Esophagus squamous epithelium (tissue), 5 donors: ENCODE measurements at places on chromosomes 5 and 9.

GRCh38 chr5:142296914-142297417 is 27.9 kb downstream of the SPRY4 start:
- no peak for DNase-seq

DNA sequence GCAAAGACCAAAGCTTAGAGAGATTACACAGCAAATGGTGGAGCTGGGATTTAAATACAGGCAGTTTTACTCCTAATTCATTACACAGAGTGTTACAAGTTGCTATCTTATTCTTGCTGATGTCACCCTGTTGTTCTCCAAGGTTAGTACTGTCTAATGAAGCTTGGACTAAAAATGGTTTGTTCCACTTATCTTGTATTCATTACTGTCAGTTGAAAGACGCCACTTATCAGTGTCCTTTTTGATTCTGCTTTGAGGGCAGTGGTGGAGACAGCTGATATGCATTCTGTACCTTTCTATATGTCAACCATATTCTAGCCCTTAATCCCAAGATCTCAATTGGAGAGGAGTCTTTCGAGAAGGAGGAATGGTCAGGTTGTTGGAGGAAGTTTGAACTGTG is 14.0 kb upstream of the DENND4C start:
- no peak for DNase-seq

DNA sequence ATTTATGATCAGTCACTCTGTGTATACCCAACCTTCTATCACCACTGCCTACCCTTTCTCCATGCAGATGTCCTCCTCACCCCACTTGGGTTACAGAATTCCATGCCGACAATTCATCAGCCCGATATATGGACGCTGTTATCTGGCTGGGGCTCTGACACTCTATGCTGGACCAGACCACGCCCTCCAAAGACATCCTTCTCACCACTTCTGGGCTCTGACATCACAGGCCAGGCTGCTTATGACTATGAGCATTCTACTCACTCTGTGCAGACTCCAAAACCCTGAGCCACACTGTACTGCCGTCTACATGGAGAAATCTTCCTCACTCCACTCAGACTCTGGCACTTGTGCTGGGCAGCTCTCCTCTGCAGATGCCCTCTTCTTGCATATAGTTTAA is 7.6 kb upstream of the AK3 start:
- no peak for DNase-seq

- DNase-seq = no peak
These were observed 133.9 kb downstream of the MAN2A1 start for GRCh38 chr5:109823597-109823996.

- no peak for DNase-seq
These were observed 1712.5 kb upstream of the C9orf72 start for GRCh38 chr9:29285818-29286217.
